ENCODE measurements at places on chromosomes 16 and 17.
A peak's percentile ranks its signal among the peaks of the same experiment; 100 is the strongest.

- no peak for DNase-seq
Measured at GRCh38 chr17:65856865-65857264, 295.4 kb upstream of the AXIN2 start.

- peak; percentile 27 for DNase-seq
Measured at GRCh38 chr16:21083729-21084268, 66.8 kb downstream of the DNAH3 start.

- DNase-seq = no peak
Measured at GRCh38 chr17:42387661-42388380, 421 bp downstream of the STAT3 start.

GRCh38 chr16:3654249-3654991 is at the start of gene DNASE1:
DNASE1 (plus strand) TSS chr16:3654691; CDS start chr16:3655374, 683 bp downstream.
- DNase-seq = peak; percentile 15

GRCh38 chr17:30210901-30211300 is 24.6 kb downstream of the SLC6A4 start:
- no peak for DNase-seq

GRCh38 chr17:70584255-70584654 is 414.9 kb downstream of the KCNJ2 start:
- no peak for DNase-seq

- no peak for DNase-seq
Measured at GRCh38 chr16:72299684-72300243, 127.8 kb upstream of the PMFBP1 start.

GRCh38 chr16:5905935-5906334 is 808.3 kb upstream of the EEF2KMT start:
- DNase-seq = no peak

DNA sequence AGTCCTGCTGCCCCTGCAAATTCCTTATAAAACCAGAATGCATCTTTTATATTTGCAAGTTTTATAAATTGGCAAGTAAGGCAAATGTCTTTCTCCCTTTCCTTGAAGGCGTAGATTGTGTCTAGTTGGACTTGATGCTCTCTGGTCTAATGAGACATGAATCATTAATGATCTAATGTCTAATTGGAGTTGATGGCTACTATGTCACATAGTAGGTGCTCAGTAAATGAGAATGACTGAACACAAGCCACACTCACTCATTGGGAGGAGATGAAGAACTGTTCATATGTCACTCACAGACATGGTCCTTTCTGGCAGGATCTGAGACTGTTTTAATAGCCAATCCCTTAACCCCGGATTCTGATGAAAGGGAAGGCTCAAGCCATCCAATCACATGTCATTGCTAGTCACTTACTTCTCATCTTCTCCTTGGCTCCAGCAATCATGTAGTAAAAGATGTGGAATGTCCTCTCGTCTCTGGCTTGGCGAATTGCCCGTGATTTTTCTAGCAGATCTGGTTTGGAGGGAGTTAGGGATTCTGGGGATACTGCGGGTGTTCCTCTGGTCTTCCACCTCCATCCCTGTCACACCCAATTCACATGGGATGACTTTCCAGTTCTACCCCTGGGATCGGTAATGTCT is 81.0 kb downstream of the MYH11 start:
- no peak for DNase-seq

Data from NCI-H1436 (cell line).